GM13977 (cell line): ENCODE measurements at places on chromosomes 3 and 15.
A peak's percentile ranks its signal among the peaks of the same experiment; 100 is the strongest.

DNA sequence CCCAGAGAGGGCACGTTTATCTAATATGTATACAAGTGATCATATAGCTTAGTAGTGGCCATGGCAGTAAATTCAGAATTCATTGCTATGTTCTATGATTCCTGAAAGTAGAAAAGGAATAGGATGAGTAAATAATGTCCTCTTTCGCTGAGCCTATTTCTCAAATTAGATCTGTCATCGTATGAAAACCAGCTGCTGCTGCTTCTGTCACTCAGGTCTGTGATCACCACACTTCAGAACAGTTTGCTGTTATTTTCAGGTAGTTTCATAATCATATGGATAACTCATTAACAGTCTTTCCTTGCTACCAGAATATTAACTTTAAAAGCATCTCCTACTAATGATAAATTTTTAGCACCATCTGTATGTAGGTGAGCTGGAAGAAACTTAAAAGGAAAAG, 289.1 kb upstream of the AZI2 start:
- DNase-seq, result no peak

GRCh38 chr15:84653584-84653909, 536 bp downstream of the WDR73 start:
- no peak for DNase-seq

DNA sequence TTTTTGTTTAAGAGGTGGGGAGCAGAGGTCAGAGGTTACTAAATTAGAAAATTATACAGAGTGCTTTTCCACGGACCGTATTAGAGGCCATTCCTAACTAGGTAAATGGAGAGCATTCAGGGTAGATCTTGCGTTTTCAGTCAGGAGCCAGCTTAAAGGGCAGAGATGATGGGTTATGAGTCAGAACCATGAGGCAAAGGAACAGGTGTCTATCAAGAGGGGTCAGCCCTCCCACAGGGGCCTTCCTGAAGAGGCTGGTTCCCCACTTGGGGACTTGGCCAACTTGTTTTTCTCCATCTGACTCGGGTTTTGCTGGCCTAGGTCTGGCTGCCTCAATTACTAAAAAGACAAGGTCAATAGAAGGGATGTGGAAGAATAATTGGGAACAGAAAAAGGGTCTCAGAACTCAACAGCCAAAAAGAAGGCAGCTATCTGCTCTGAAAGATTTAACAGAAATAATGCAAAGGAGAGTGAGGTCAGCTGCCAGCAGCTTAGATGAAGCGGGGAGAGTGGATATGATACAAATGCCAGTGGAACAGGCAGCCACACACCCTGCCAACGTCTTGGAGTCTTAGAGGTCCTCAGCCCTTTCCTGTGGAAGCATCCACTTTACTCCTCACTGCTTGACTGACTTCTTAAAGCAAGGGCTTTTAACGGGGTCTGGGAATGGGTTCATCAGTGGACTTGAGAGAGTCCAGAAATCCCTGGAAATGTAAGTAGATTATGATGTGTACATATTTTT, 17.6 kb downstream of the MTMR14 start:
- no peak for DNase-seq

DNA sequence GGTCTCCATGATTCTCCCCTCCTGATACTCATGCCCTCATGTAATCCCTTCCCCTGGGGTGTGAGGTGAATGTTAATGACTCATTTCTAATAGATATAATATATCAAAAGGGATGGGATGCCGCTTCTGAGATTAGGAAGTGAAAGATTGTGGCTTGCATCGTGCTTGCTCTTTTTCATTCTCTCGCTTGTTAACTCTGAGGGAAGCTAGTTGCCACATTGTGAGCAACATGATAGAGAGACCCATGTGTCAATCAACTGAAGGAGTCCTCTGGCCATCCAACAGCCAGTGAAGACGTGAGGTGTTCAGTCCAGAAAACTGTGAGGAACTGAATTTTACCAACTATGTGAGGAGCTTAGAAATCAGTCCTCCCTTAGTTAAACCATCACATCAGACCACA, 28.9 kb upstream of the DRD3 start:
- DNase-seq, result no peak

DNA sequence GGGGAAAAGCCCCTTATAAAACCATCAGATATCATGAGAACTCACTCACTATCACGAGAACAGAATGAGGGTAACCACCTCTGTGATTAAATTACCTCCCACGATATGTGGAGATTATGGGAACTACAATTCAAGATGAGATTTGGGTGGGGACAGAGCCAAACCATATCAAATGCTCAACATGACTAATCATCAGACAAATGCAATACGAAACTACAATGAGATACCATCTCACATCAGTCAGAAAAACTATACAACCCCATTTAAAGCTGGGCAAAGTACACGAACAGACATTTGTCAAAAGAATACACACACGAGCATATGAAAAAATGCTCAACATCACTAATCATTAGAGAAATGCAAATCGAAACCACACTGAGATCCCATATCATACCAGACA, 67.7 kb downstream of the SCAPER start:
- DNase-seq, result no peak

DNA sequence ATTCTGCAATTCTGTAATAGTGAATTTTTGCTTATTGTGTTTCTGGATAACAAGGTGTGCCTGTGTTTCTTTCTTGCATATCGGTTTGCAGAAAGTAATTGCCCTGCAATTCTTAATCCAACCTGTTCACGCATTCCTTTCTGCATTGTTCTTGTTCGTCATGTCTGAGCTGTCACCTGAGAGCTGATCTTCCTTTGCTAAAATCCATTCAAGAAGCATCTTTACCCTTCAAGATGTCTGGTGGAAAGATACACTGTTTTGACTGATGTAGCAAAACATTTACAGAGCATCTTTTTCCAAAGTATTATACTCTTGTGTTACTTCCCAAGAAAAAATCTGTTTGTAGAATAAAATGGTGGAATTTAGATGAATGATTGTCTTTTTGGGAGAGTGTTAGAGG, 159.0 kb upstream of the WNT5A start:
- no peak for DNase-seq

DNA sequence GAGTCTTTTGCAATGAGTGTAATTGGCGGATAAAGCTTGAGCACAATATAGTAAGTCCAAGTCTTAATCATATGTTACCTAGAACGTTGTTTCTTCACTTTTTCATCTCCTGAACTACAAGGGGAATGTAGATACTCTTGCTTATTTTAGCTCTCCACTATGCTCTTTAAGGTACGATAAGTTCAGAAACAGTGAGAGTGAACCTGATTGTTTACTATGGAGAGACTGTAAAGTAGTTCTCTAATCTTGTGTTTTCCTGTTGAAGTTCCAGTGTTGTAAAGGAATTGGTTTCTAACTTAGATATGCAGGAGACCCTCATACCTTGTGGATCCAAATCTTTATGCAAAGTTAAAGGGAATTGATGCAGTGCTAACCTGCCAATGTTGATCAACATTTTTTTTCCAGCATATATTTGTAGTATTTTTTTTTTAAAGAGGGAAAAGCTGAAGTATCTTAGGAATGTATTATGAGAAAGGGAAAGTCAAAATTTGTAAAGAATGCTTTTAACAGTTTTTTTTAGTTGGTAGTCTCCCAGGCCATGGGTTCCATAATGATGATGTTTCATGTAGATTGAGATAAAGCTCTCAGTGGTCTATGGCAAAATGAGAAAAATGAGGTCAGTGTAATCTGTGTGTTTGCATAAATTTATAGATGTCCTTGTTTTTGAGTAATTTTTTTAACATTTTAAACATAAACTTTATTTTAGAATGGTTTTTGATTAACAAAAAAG, 14.9 kb downstream of the ATP11B start:
- no peak for DNase-seq

DNA sequence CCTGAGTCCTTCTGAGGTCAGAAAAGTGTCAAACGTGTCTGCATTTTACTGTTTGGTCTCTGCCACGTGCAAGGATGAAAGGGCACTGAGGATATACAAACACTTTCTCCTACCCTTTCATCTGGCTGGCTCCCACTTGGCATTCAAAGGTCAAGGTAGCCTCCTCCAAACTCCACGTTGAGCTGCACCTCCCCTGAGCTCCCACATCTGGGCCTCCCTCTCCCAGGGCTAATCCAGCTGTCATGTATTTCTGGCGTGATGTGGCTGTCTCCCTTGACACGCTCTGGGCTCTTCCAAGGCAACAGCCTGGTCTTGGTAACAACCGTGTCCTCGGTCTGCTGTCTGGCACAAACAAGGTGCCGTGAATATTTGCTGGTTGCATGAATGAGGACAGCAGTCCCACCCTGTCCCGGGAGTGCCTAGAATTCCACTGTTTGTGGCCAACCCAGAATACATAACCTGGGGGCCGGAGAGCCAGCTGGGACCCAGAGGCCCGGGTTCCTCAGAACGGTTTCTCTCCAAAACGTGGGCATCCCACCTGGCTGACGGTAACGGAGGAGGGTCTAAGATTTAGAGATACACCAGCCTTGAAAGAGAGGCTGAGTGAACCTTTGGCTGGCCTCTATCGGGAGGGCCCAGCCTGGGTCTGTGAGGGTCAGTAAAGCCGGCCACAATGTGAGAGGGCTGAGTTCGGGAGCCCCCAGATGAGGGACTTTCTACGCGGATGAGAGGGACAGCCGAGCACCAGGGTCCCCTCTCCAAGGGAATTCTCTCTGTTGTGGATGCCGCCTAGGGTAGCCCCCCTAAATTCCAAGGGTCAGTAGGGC, 767 bp downstream of the GLT8D1 start:
- peak; percentile 39 for DNase-seq

DNA sequence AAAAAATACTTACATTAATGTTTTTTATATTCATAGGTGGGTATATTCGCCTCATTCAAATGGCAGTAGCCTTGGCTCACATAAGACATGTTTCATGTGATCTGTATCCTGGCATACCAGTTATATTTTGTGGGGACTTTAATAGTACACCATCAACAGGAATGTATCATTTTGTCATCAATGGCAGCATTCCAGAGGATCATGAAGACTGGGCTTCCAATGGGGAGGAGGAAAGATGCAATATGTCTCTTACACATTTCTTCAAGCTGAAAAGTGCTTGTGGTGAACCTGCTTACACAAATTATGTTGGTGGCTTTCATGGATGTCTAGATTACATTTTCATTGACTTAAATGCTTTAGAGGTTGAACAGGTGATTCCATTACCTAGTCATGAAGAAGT, 3.5 kb downstream of the PDE12 start:
- no peak for DNase-seq

DNA sequence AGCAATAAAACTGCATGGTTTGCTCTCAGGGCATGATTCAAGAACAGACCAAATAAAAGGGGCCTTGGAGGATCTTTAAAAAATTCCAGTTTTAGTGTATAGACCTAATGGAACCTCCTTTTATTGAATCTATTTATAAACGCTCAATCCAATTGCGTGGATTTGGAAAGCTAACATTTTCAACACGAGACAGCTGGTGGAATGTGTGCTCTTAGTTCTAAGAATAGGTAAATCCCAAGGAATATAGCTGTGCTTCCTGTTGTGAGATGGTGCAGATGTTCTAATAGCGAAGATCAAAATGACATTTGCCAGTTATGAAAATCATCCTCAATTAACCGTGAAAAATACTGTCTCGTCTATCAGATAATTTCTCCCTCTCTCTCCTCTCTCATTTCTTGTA, 192.5 kb downstream of the ATP10A start:
- no peak for DNase-seq

DNA sequence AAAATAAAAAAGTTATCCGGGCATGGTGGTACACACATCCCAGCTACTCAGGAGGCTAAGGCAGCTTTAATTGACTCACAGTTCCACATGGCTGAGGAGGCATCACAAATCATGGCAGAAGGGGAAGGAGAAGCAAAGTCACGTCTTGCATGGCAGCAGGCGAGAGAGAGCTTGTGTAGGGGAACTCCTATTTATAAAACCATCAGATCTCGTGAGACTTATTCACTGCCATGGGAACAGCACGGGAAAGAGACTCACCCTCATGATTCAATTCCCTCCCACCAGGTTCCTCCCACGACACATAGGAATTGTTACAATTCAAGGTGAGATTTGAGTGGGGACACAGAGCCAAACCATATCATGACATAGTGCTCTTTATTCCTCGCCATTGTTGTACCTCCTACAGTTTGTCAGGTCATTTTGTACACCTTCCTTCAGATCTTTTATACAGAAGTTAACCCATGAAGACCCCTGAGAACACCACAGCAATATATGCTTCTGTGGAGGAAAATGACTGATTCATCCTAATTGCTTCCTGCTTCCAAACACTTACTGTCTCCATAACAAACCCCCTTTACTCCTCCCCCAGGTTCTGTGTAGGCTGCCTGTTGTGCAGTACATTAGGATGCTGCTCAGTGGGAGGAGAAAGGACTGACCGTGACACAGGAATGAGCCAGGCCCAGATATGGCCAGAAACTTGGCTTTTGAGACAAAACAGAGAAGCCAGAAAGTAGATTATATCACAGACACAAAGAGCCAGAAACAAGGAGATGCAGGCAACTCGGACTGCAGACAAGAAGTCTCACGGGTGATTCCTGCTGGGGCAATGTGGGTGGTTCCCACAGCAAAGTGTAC, 67.9 kb upstream of the HEG1 start:
- no peak for DNase-seq

- no peak for DNase-seq
These were observed 101.6 kb upstream of the PRR20G start for GRCh38 chr3:127389420-127389819.

DNA sequence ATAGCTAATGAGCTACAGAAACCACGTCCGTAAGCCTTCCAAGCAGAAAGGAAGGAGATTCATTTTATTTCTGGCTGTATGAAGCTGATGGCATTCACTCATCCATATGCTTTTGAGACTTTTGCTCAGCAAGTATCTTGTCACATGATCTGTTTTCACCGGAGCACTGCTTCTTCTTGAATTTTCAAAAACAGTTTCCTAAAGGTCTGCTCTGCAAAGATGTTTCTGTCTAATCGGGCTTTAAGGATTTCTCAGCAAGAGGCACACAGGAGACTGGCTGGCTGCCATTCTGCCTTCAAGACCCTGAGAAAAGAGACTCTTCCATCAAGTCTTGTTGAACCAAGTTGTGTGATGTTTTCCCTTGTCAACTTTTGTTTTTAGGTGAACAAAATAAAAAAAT, 289.6 kb upstream of the LYSMD4 start:
- no peak for DNase-seq

DNA sequence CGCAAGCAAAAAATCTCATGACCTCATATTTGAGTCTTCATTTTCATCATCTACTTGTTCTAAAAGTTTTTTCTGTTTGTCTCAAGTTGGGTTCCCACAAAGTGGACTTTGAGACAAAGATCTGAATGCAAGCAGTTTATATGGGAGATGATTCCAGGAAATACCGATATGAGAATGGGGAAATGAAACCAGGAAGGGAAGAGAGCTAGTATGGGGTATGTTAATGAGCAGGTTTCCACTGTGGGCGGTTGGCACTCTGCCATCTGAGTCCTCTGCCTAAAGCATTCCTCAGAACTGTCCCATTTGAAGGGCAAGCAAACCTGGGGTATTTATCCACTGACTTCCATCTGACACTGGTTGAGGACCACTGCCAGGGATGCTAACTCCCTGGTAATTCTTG, 8.8 kb downstream of the ADPRH start:
- no peak for DNase-seq
